Eye (tissue), 1 donor: ENCODE measurements at places on chromosomes 12 and 14.

GRCh38 chr12:45483571-45483970, 245.9 kb upstream of the ARID2 start:
- no peak for DNase-seq

DNA sequence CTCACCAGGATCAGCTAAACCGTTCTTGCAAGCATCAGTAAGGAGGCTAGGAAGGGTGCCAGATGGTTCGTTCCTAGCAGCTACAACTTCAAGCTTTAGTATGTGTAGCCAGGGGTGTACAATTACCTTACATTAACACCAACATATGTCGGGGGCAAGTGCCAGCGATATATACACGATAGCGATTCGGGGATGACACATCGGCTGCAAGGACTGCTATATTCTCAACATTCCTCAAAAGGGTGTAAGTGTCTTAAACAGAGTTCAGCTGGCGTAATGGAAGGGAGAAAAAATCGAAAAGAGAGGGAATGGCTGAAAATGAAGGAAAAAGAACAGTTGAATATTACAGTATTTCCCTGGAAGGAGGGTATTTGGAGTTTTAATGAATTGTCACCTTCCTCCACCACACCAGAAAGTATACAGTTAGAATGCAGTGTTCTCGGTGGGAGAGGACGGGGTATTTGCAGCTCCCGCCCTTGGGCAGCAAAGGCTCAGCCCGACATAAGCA, 545 bp downstream of the LIMA1 start:
- peak; percentile 65 for DNase-seq

DNA sequence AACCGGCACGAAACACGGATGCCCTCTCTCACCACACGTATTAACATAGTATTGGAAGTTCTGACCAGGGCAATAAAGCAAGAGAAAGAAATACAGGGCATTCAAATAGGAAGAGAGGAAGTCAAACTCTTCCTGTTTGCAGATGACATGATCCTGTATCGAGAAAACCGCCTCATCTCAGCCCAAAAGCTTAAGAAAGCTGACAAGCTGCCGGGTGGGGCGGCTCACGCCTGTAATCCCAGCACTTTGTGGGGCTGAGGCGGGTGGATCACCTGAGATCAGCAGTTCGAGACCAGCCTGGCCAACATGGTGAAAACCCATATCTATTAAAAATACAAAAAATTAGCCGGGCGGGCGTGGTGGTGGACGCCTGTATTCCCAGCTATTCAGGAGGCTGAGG, 17.7 kb downstream of the OR6S1 start:
- no peak for DNase-seq

GRCh38 chr12:132496710-132497109, 6.8 kb downstream of the FBRSL1 start:
- DNase-seq: no peak

DNA sequence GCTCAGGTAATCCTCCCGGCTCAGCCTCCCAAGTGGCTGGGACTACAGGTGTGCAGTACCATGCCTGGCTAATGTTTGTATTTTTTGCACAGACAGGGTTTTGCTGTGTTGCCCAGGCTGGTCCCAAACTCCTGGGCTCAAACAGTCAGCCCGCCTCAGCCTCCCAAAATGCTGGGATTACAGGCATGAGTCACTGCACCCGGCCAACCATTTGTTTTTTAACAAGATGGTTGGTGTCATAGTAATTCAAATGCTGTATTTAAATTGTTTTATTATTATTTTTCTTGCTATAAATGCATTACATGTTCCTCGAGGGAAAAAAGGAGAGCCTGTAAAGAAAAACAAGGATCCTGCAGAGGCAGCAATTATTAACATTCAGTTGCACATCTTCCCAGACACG, 83.9 kb downstream of the EP400 start:
- no peak for DNase-seq

- no peak for DNase-seq
These were observed 5.1 kb downstream of the WNT5B start for GRCh38 chr12:1634149-1634548.

DNA sequence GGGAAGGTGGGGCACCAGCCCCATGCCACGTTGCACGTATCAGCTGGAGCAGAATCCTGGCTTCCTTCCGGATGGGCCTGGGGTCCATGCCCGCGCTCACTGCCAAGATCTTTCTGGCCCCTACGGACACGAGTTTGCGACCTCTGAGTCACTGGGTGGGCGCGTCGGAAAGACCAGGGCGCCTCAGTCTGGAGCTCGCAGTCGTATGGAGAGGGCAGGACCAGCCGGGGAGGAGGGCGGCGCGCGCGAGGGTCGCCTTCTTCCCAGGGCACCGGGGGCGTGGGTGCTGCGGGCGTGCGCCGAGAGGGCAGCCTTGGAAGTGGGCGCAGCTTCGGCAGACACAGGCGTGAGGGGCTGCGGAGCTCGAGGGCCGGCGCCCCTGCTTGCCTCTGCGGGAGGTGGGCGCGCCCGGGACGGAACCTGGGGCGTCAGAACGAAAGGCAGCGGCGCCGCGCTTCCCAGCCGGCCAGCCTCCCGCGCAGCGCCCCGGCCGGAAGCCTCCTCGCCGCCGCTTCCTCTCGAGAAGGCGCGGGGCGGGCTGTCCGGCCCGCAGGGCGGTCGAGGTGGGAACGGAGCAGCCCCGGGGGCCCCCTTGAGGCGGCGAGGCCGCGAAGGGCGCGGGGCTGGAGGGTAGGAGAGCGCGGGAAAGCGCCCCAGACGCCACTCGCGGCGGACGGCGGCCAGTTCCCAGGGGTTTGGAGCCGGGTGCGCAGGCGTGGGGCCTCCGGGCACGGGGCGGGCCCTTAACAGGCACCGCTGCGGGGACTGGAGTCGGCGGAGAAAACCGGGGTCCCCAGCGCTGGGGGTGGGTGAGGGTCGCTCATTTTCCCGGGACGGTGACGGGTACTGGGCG, at the start of gene ARL6IP4:
Gene ARL6IP4 (plus strand): TSS at position 499 of the 853 bp plus-strand sequence. CDS start 459 bp downstream, outside the sequence.
- DNase-seq: peak; percentile 81

DNA sequence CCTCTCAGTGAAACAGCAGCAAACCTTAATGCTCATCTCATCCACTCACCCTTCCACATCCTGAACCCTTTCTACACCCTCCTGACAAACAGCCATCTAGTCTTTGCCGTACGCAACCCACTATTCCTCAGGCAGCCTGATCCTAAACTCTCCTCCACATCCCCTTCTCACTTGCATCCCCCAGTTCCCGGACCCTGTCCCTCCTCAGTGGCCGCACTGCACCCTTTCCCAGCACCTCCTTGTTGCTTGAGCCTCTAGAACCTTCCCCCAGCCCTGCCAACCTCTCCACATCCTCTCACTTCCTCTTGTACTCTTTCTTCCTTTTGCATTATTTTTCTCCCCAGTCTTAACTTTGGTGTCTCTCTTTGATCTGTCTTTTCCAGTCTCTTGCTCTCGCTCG, 42.9 kb downstream of the IQSEC3 start:
- DNase-seq: no peak

- no peak for DNase-seq
These were observed 201.6 kb downstream of the ATP23 start for GRCh38 chr12:58142991-58143390.

DNA sequence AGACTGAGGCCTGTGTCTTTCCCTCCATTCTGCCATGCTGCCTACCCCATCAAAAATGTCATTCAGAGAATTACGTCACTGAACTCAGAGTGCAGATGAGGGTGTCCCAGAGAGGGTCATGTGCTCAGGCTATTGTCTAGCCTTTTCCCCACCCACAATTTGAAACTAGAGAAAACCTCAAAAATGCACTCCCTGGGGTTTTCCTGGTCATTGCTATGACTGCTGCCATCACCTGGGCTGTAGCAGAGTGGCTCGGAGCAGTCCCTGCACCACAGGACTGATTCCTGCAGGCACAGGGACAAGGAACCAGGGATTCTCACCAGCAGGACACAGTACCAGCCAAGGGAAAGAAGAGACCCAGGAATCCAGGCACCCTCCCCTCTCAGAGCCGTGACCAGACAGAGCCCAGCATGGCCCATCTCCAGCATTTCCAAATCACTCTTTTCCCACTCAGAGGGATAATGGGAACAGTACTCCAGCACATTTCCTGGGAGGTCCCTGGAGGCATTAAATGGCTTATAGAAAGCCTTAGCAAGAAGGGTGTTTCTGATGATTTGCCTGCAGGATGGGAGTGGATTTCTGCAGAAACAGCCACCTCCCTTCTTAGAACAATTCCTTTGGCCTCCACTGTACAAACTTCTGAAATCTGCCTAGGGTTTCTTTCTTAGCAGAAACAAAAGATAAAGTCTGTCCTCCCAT, 45.9 kb downstream of the VWF start:
- DNase-seq: peak; percentile 66

DNA sequence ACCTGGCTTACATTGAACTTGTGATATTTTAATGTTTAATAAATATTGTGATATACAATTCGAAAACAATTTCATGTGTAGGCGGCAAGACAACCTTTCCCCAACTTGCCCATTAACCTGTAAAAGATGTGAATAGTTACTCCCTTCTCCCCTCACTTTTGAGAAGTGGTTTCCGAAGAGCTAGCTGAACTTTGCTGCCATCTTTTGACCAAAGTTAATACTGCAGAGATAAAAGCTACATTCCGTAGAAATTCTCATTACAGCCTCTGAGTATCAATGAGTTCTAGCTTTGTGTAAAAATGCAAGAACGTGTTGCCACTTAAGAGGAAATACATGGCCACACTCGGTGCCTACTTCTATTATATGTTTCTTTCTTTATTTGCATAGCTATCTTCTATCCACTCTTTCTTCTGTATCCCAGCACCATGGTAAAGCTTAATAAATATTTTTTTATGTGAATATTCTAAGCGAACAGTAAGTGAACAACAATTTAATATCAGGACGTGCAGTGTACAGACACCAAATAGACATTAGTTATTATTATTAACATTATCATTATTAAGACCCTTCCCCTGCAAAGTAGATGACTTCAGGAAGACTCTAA, 105.1 kb upstream of the TMEM260 start:
- peak; percentile 87 for DNase-seq

DNA sequence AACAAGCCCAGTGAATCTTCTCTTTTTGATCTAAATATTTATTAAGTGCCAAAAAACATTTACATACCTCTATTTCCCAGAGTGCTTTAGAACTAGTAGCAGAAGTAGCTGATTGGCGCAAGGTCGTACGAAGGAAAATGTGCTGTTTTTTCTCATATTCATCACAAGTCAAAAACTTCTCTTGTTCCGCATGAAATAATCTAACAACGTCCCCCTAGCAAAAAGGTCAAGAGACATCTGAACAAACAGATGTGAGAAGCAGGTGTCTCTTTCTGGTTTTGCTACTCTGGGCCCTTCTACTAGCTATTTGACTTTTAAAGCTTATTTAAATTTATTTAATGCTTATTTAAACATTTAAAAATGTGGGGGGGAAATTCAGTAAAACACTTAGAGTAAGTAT, 117.8 kb downstream of the ITPR2 start:
- DNase-seq: no peak

DNA sequence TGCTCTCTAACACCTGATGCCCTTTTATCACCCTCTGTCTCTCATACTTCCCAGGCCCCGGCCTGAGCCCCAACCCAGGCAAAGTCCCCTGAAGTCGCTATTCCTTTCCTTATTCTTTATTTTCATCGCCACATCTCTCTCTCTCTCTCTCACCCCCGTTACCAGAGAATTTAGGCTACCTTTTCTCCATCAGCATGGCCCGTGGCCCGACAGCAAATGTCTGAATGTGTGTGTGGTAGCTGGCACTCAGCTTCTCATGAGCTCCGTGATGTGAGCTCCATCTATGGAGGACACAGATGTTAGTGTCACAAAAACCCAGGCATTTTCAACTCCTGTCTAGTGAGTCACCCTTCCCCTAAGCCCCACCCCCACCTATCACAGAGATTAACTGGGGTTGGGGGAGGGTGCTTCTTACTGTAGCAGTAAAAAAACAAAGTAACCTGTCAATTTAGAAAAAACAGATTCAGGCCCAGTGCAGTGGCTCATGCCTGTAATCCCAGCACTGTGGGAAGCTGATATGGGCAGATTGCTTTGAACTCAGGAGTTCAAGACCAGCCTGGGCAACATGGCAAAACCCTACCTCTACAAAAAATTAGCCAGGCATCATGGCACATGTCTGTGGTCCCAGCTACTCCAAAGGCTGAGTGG, 53.8 kb downstream of the VCPKMT start:
- peak; percentile 20 for DNase-seq

DNA sequence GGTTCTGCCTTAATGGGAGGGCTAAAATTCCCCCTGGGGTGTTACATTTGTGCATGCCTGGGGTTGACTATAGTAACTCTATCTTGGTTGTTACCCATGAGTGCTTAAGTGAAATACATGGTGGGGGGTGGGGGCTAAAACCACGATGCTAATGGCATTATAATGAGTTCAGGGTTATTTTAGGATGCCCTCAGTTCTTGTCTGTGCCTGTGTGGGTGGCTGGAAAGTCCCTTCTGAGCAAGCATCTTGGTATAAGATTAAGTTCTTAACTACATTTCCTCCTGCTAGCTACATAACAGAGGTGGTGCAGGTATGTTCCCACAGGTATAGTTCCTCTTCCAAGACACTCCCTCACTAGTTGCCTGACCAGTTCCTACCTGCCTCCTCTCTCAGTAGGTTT, 822.3 kb downstream of the LRFN5 start:
- no peak for DNase-seq

DNA sequence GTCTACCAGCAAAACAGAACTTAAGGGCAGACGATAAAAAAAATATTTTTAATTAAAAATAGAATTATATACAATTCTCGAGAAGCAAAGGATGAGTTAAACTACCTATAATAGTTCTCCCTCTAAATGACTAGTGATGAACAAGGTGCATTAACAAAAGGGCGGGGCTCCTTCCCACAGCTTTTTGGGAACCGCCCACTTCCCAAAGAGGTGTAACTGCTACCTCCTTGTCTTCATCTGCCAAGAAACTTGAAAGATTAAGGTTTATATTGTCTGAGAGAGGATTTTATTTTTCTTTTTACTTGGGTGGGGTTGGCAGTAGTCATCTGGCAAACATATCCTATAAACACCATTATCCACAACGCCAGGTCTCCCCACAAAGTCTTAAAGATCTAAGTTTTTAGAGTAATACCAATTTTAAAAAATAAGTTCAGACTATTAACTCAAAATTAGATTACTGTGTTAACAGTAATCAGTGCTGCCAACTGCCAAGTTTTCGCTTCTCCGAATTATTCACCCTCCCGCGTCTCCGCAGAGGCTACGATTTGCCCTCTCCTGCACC, 938 bp downstream of the RALGAPA1 start:
- no peak for DNase-seq

- no peak for DNase-seq
These were observed 65.8 kb upstream of the PWP1 start for GRCh38 chr12:107619831-107620230.

DNA sequence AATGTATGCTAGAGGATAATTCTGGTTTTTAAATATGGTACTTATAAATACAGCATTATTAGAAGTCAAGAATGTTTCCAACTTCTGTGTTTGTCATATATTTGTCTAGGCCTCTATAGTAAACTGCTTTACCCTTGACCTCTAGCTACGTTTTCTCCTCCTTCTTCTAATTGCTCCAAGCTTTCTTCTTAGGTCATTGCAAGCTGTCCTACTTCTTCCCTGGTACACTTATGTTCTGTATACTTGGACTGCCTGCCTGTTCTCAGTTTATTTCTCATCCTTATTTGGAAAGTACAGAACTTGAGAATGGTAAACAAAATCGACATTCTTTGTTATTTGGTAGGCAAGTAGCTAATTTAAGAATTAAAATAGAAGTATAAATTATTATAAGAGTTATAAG, 23.9 kb upstream of the ATP2B1 start:
- DNase-seq: no peak

- no peak for DNase-seq
These were observed 48.4 kb downstream of the FBXW8 start for GRCh38 chr12:116959198-116959460.

- no peak for DNase-seq
These were observed 49.6 kb downstream of the TBK1 start for GRCh38 chr12:64501486-64501885.
